Skeletal muscle cell (primary cell): ENCODE measurements at places on chromosomes 16 and 17.

DNA sequence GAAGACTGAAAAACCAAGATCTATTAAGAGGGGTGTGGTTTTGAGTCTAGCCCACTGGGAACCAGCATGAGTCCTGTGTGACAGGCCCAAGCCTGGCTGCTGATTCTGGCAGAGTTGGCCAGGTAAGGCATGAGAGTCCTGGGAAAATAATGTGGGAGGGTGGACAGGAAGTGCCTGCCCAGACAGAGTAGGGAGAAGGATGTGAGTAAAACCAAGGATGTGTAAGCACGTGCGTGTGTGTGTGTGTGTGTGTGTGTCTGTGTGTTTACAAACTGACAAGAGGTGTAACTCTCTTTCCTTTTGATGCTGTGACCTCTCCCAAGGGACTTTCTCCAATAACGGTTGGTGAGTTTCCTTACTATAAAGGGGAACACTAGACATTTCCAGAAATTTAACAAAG is 15.6 kb upstream of the TEX2 start:
- no peak for DNase-seq

GRCh38 chr17:49946964-49947584 is 21.9 kb upstream of the DLX4 start:
- DNase-seq, result no peak

DNA sequence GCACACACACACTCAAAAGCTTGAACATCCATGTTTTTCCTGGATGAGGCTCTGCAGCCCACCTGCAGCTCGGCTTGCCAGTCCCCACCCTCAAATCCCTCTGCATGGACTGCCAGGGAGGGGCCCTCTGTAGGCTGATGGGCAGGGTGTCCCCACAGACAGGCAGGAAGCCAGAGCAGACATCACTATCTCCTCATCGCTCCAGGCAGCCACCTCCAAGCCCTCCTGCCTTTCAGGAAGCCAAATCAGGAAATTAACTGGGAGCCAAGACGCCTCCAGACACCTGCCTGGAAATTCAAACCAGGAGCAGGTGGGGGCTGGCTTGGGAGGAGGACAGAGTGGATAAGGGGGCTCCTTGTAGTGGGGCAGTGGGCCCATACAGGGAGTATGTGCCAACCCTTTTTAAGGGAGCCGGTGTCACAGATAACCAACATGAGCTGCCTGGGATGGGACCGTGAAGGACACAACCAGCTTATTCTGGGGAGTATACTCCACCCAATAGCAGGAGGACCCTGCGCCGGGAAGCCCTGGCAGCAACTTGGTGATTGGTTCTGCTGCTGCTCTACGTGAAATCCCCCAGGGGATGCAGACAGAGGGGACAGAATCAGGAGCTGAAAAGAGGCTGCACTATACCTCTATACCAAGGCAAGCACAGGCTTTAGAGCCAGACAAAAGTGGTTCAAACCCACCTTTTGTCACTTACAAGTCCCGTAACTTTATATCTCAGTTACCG is 139.1 kb downstream of the CCT6B start:
- no peak for DNase-seq

DNA sequence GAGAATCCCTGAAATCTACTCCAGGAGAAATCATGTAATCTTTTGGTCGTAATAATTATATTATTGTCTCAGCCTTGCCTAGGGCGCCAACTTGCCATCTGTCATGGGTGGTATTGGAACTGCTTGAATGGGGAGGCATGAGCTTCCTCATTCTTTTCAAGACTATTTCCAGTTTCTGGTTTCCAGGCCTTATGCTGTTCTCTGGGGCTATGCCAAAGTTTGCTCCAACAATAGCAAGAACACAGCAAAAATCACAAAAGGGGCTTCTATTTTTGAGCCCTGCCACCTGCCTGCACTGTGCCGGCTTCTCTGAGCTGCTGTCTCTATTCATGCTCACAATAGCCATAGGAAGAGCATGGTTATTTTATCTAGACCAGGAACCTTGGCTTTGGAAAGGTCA is 111.7 kb downstream of the SPECC1 start:
- DNase-seq, result no peak

- no peak for DNase-seq
Observed at GRCh38 chr17:10036511-10037061, 131.5 kb upstream of the RCVRN start.

DNA sequence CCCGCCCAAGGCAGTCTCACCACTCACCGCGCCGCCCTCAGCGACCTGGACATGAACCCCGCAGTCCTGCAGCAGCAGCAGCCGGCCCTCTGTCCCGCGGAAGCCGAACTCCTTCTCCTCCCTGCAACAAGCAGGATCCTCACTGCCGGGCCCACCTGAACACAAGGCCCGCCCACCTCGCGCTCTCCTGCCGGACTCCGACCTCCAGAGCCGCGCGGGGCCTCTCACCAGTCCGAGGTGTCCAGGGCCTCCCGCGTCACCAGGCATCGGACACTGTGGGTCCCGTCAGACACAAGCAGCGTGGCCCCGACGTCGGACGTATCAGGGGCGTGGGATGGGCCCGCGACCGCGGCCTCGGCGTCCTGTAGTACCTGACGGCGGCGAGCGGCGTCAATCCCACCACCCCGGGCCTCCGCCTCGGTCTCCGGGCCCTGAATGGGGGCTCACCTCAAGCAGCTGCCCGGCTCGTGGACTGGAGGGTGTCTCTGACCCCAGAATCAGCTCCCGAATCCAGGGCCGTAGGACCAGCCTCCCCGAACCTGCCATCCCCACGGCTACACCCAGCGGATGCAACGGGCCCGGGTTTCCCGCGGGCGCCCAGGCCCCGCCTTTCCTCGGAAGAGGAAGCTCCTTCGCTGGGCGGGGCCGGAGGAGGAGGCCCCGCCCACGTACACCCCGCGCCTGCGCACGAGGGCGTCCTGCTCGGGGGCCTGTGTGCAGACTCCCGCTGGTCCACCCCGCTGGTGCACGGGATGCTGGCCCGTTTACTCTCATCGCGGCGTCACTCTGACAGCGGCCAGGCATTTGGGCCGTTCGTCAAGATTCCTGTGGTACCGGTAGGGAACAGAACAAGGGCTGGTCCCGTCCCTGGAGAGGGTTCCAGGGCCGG is at the start of gene ACD:
Gene ACD, minus strand, starts transcription at position 586 of the 889 bp plus-strand sequence. Its CDS starts 40 bp downstream, at position 546.
- peak; percentile 51 for DNase-seq

DNA sequence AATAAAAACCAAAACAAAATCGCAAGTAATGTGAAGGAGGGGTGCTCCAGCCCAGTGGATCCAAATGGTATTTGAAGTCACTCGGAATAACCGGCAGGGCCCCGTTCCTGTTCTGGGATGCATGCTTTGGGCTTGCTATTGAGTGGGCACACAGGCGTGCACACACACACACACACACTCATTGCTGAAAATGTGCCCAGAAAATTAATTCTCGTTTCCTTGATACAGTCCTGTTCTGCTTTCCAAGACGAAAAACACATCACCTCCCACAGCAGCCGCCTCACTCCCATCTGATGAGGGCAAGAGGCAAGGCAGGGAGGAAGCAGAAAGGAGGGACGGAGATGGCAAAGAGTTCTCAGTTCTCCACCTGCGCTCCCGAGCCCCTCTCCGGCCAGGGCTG is 62.2 kb upstream of the SDK2 start:
- DNase-seq, result no peak

DNA sequence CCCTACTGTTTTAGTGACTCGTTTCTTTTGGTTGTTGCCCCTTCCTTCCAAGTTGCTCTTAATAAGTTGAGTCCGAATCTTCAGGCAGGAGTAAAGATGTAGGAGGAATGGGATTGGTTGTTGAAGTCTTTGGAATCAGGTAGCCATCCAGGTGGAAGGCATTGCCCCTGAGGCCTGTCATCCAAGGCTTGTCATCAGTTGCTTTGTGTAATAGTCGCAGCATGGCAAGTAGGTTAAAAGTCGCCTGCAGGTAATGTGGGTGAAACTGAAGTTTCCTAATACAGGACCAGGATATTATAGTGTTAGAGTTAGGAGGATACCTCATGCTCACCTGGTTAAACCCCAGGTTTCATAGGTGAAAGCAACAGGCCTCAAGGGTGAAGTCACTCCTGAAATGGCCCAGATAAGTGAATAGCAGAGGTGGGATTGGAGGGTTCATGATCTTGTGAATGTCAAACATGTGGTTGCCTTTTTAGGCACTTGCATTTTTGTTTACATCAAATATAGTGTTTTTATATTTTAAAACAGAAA is 934 bp downstream of the PCTP start:
- no peak for DNase-seq

DNA sequence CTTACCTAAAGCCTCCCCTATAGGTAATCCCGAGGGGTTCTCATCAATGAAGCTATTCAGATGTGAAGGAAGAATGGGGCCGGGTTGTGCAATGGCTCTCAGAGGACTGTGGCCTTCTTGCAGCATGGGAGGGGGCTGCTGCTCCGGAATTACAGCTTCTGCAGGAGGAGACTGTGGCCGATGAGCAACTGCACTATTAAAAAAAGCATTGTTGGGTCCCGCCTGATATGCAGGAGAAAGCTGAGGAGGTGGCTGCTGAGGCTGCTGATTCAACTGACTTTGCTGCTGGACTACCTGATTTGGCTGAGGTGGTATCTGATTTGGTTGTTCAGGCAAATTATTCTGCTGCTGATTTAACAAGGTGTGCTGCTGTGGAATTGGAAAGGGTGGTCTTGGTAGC is 64.8 kb downstream of the CACNG1 start:
- DNase-seq, result no peak

DNA sequence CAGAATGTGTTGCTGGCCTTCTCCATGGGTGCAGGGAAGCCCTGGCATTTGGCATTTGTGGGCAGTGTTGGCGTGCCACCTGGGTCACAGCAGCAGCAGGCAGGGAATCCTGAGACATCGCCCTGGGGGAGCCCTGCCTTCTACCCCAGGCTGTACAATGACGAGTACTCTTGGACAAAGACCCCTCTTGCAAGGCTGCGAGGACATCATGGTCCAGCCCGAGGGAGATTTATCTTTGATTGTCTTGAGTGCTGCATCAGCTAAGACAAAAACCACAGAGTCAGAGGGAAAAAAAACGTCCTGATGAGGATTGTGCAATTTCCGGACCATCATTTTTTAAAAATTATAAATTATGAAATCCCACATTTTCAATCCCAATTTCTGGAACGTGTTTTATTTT is 3.7 kb downstream of the CRISPLD2 start:
- DNase-seq, result no peak

DNA sequence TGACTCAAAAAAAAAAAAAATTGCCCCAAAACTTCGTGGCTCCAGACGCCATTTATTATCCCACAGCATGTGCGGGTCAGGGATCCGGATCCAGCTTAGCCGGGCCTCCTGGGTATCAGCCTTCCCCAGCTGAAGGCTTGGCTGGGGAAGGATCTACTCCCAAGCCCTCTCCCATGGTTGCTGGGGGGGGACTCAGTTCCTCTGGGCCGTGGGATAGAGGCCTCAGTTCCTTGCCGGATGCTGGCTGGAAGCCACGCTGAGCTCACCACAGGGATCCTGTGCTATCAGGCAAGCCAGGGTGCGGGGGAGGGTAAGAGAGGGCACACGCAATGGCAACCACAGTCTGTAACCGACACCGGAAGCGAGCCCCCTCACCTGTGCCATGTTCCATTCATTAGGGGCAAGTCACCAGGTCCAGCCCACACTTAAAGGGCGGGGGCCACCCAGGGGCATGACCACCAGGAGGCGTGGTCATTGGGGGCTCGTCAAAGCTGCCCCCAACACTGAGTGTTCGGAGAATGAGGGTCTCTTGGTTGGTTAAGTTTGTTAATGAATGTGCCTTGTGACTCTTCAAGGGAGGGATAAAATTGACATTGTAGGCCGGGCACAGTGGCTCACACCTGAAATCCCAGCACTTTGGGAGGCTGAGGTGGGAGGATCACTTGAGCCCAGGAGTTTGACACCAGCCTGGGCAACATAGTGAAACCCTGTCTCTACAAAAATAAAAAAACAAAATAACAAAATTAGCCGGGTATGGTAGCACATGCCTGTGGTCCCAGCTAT is 210.0 kb upstream of the GSE1 start:
- peak; percentile 62 for DNase-seq

DNA sequence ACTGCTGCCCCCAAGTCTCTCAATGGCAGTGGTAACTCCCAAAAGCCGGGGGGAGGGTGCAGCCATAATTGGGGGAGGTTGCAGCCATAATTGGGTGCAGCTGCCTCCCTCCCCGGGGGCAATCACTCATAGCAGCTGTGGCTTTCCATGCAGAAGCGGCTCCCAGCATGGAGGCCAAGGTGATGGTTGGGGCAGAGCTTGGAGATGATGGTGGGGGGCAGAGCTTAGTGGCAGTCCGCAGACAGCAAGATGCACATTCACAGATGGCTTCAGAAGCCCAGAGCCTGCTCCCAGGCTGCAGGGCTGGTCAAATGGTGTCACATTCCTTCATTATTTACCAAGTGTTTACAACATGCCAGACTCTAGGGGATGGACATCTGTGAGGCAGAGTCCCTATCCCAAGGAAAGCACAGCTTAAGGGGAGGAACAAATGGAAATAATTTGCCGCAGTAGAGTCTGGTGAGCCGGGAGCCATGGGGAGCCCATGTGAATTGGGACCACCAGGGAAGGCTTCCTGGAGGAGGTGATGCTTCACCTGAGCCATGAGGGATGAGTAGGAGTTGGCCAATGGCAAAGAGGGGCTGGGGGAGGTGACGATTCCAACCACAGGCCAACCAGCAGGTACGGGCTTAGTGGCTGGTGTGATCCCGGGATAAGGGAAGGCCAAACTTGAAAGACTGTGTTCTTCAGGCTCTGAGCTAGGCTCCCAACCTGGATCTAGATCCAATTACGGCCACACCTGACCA is 8.1 kb downstream of the DOC2B start:
- no peak for DNase-seq

DNA sequence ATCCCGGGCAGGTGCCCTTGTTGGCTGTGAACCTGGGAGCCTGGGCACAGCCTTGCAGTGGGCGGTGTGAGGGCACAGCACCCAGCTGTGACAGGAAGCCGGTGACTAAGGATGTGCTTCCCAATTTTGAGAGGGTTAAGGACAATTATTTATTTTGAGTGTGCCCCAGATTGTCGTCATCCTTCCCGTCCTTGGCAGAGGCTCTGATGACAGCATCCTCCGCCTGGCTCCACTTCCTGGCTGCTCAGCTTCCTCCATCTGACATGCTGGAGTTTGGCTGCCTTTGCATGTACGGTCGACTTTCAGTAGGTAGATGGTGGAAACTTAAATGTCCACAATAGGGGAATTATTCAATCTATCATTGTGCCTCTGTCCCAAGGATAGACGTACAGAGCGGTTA is 282.4 kb upstream of the EEF2KMT start:
- no peak for DNase-seq

DNA sequence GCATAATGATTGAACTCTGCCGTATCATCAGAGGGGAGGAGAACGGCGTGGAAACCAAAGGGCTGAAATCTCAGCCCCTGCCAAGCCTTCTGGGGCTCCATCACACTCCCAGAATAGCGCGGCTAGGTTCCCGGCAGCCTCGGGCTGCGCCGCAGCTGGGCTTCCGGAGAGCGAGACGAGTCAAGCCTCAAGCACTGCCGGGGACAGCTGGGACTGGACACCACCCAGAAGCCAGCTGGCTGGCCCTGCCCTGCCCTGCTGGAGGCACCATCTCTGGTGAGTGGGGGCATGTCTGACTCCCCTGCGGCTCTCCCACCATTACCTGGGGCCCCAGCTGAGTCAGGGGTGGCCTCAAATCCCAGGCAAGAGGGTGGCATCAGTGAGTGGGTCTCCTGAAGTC is 7.2 kb upstream of the GPRC5C start:
- no peak for DNase-seq

- DNase-seq, result no peak
Observed at GRCh38 chr16:4309102-4309832, 6.6 kb upstream of the GLIS2 start.

- DNase-seq, result no peak
Observed at GRCh38 chr16:56851671-56852400, 13.2 kb upstream of the SLC12A3 start.
